ENCODE measurements at places on chromosomes 3 and 15.

DNA sequence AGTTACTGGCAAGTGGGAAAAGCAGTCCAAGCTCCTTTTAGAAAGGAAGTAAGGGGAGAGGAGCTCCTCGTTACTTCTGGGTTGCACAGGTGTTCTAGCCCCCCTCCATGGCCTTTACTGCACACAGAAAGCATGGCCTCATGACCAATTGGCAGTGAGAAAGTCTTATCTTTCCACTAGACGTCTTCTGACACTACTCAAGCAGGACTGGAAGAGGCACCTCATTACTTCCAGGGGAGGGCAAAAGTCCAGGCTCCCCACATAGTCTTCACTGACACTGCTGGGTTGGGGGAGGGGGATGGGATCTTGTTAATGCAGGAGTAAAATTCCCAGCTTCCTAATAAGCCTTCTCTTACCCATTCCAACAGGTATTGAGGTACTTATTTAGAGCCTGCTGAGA is 27.6 kb upstream of the TM2D3 start:
- no peak for DNase-seq

DNA sequence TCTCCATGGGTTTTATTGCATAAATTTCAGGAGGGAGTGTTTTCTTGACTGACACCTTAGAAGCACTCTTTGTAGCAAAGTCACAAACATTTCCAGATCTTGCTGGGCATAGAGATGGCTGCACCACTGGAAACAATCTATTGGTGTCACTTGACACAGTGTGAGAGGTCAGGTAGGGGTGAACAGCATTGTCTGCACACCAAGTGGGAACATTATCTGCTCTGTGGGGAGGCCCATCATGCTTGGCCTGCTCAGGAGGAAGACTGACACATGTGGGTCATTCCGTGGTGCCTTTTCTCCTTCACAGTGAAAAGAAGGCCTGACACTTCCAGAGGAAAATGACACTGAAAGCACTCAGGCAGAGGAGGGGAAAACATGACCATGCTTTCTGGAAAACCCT is 149.9 kb upstream of the GALNT15 start:
- no peak for DNase-seq

- DNase-seq: no peak
These were observed 54.8 kb downstream of the PAK2 start for GRCh38 chr3:196794467-196794866.

DNA sequence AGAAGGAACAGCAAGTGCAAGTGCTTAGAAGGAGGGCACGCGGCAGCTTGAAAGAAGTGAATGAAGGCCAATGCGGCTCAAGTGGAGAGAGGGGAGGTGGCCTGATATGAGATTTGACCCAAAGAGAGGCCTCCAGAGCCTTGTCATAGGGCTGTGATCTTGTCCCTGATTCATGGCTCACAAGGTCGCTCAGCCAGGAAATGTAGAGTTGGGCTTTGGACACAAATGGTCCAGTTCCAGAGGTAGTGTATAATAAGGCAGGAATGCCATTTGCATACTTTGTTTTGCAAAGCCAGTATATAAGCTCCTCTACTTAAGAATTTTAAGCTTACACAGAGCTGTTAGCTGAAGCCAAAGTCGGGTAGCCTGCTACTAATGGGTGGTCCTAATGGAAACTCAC is 33.7 kb downstream of the HGD start:
- DNase-seq: no peak

- no peak for DNase-seq
These were observed 8.4 kb downstream of the DNAJA4 start for GRCh38 chr15:78272776-78273175.

DNA sequence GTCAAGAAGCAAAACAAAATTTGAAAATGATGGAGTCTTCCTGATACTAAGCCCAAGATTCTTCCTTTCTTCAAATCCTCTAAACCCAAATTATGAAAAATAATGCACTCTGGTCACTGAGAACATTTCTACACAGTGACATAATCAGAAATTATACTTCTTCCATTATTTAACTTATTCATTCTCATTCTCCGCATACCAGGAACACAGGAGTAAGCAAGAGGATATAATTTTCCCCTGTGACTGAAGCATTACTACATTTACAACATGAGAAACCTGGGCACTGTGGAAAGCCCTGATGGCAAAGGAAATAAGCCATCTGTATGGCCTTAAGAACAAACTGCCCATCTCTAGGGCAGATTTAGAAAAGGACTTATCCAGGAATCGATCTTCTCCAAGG is 47.0 kb downstream of the EXD1 start:
- no peak for DNase-seq

DNA sequence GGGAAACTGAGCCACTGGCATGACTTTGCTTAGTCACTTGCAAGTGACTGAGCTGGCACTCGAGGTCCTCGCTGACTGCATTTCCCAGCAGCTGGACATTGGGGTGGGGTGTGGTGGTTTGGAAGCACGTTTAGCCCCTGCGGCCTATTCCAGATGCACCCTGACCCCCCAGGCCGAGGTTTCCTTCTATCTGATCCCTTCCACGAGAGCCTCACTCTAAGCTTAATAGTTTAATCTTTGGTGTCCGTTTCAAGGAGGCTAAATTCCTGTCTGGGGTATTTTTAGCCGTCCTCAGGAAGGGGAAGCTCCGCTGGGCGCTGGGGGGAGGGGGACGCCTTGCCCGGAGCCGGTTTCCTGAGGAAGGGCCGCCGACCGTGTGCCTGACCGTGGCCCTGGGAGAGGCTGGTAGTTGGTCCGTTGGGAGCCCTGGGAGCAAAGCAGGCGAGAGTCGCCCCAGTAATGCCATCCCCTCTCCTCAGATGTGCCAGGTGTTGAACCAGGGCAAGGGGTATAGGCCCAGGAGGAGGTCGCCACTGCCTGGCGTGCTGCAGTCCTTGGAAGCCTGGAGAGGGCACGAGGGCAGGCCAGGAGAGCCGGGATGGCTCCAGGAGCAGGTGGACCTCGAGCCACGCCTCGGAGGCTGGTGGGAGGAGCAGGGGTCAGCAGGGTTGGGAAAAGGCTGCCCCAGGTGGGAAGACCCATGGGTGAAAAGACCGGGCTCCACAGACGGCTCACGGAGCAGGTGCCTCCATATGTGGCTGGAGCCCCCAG is 37.2 kb downstream of the IDH2 start:
- DNase-seq: no peak

GRCh38 chr15:65963911-65964482 is 94.7 kb downstream of the RAB11A start:
- DNase-seq: no peak
